ENCODE measurements at places on chromosomes 7 and 10. TPM values are rescaled to one million over a fixed set of nuclear protein-coding genes. Genes with fewer than 3 reads are reported as not detected.

GRCh38 chr7:157744786-157745601, 408.2 kb downstream of the DNAJB6 start:
- peaks cover 27% of the 10 kb centered on the region for H3K27me3 ChIP-seq
- no peaks in the 10 kb centered on the region for H3K4me1 ChIP-seq
- no peak overlapping the region for H3K4me3 ChIP-seq
- H3K36me3 ChIP-seq, result no peaks in the 10 kb centered on the region
- no peak overlapping the region for H3K27ac ChIP-seq

- no peak for DNase-seq
- no peaks in the 10 kb centered on the region for H3K36me3 ChIP-seq
- H3K4me3 ChIP-seq, result no peak overlapping the region
- no peaks in the 10 kb centered on the region for H3K4me1 ChIP-seq
- H3K27ac ChIP-seq, result no peak overlapping the region
These were observed 13.7 kb downstream of the SRGN start for GRCh38 chr10:69101451-69102095.

GRCh38 chr10:86258941-86259340, 107.7 kb downstream of the GRID1 start:
- DNase-seq, result no peak
- H3K27ac ChIP-seq, result no peak overlapping the region
- H3K27me3 ChIP-seq, result no peaks in the 10 kb centered on the region
- H3K4me3 ChIP-seq, result no peak overlapping the region

DNA sequence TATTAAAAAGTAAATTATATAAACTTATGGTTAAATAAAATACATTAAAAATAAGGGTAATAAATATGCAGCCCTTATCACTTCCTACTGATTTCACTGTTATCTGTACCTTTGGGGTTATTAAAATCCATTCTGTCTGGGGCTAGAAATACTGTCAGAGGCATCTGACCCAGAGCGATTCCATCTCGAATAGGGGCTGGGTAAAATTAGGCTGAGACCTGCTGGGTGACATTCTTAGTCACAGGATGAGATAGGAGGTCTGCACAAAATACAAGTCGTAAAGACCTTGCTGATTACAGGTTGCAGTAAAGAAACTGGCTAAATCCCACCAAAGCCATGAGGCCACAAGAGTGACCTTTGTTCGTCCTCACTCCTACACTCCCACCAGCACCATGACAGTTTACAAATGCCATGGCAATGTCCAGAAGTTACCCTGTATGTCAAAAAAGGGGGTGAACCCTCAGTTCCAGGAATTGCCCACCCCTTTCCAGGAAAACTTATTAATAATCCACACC, 77.6 kb downstream of the COBL start:
- no peak overlapping the region for H3K4me3 ChIP-seq
- no peaks in the 10 kb centered on the region for H3K4me1 ChIP-seq
- H3K36me3 ChIP-seq, result no peaks in the 10 kb centered on the region
- DNase-seq, result no peak
- no peak overlapping the region for H3K27ac ChIP-seq

DNA sequence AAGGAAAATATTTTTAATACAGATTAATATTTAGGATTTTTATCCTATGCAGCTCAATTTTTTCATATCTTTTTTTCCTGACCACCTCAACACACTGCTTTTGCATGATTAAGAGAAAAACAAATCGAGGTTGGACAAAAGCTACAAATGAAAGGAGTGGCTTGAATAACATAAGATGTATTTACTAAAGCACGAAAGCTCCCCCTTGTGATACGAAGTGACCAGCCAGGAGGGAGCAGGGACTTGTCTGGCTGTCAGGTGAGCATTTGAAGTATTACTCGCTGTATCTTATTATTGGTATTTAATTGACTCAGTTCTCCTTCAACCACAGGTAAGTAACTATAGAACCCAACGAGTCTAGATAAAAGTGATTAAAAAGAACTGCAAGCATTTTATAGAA, 265.2 kb upstream of the PHF14 start:
- no peak overlapping the region for H3K4me3 ChIP-seq
- H3K27ac ChIP-seq, result no peak overlapping the region
- peak; percentile 6 for DNase-seq
- no peaks in the 10 kb centered on the region for H3K4me1 ChIP-seq
- no peaks in the 10 kb centered on the region for H3K27me3 ChIP-seq

- no peak overlapping the region for H3K27ac ChIP-seq
- H3K4me3 ChIP-seq, result no peak overlapping the region
- no peaks in the 10 kb centered on the region for H3K4me1 ChIP-seq
These were observed 23.9 kb upstream of the PNLIPRP3 start for GRCh38 chr10:116403740-116404250.

GRCh38 chr7:68364886-68365625, 1233.2 kb upstream of the AUTS2 start:
- H3K4me3 ChIP-seq, result no peak overlapping the region
- H3K4me1 ChIP-seq, result no peaks in the 10 kb centered on the region
- no peak overlapping the region for H3K27ac ChIP-seq
- peak; percentile 5 for DNase-seq
- no peaks in the 10 kb centered on the region for H3K27me3 ChIP-seq

- H3K27me3 ChIP-seq, result no peaks in the 10 kb centered on the region
- H3K27ac ChIP-seq, result no peak overlapping the region
- no peaks in the 10 kb centered on the region for H3K36me3 ChIP-seq
- H3K4me1 ChIP-seq, result no peaks in the 10 kb centered on the region
- no peak overlapping the region for H3K4me3 ChIP-seq
- DNase-seq, result no peak
These were observed 90.8 kb upstream of the KDM7A start for GRCh38 chr7:140267381-140268226.

The TUBB8 gene
- 0.24 TPM for total RNA-seq

The NPVF gene
- total RNA-seq, result not detected

The IQUB gene
- total RNA-seq, result 0.62 TPM

The MCM10 gene
- 89.3 TPM for total RNA-seq

Data from A673 (cell line).